GM20000 (cell line): ENCODE measurements at places on chromosomes 1 and 21.

GRCh38 chr1:32181563-32181962, 2.1 kb downstream of the TXLNA start:
- no peak for DNase-seq

DNA sequence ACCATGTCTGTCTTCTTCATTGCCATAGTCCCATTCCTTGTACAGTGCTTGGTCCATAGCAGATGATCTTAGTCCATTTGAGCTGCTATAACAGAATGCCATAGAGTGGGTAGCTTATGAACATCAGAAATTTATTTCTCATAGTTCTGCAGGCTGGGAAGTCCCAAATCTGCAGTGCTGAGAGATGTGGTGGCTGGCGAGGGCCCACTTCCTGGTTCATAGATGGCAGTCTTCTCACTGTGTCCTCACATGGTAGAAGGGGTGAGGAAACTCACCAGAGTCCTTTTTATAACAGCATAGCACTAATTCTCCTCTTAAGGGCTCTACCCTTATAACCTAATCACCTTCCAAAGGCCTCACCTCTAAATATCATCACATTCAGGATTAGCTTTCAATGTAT, 23.1 kb upstream of the RAP1A start:
- DNase-seq: no peak

DNA sequence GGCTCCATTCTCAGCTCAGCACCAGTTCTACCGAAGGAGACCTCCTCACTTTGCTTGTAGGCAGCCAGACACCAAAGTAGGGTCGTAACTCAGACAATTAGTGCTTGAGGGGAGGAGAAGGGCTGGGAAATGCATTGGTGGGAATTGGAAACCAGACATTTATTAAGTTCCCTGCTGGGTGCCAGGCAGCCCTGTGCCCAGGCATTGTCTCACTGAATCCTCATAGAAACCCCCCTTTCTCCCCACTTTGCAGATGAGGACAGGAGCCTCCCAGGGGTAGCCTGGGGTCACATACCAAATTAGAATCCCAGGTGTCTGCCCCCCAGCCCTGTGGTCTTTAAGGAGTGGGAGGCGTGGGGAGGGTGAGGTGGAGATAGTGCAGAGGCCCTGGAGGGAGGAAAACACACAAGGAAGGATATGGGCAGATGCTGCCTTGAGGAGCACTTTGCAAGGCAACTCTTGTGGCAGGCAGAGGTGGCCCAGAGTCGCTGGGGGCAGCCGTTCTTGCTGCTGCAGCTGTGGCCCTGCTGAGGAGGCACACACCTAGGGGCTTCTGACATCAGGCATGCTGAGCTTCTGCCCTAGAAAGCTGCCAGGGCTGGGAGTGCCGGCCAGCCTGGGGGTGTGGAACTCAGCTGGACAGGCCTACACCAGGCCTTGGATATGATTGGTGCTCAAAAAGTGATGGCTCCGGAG, 29.4 kb downstream of the CDK18 start:
- no peak for DNase-seq

- no peak for DNase-seq
Measured at GRCh38 chr1:50973875-50974617, 4.0 kb downstream of the CDKN2C start.

- DNase-seq: no peak
Measured at GRCh38 chr1:81873946-81874345, 73.2 kb downstream of the ADGRL2 start.

GRCh38 chr1:116115476-116116439, 4.6 kb downstream of the MAB21L3 start:
- DNase-seq: no peak

- DNase-seq: no peak
Measured at GRCh38 chr1:93798291-93798690, 80.7 kb downstream of the DNTTIP2 start.

DNA sequence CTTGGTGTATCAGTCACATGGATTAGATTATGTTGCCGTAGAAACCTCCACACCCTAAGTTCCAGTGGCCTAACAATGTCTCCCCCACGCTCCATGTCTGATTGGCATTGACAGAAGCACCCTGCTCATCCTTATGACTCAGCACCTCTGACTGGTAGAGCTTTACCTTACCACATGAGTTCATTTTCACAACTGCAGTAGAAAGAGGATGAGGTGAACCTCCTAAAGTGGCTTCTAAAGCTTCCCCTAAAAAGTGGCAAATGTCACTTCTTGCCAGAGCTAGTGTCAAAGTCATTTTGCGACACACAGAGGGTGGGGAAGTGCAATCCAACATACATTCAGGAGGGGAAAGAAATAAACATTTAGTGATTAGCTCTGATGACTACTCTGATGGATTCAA, 30.6 kb upstream of the LYPD8 start:
- no peak for DNase-seq

DNA sequence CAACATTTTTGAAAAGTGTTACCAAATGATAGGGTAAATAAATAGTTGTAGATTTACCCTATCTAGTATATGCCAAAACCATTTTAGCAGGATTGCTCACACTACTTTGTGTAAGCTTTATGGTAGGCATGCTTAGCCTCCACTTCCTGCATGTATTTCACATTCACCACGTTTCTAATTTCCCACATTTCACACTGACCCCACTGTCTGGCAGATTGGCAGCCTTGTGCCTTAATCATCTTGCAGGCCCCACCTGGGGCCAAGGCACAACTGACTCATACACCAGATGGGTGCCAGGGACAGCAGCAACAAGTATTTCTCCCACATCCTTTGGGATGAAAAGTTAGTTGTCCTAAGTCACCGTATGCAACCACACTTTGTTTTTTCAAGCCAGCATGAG, 21.2 kb upstream of the CENPF start:
- DNase-seq: no peak

DNA sequence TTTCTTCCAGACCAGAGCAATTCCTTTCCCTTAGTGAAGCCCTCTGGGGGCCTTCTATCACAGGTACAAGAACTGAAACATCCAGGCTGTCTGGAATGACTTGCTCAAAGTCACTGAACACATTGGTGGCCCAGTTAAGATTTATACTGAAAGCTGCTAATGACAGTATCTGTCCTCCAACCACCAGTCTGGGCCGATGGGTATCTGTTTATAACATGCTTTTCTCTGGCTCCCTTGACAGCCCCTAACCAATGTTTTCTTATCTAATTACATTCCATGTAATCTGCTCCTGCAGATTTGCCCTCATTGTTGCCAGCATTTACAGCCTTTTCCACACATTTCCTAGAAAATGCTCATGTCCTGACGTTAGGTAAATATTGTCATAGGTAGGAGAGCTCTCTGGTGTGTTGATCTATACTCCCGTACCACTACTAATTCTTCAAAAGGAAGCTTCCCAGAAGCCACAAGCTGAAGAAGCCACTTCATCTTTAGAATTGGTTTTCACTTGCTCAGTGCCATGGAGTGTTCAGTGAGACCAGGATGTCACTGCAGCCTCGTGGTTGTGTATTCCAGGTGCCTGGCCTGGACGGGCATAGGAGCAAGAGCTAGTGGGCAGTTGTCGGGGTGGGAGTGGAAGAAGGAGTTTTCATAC, 163.9 kb downstream of the TSEN15 start:
- DNase-seq: no peak
